ENCODE measurements at places on chromosomes 1 and 21.
A peak's percentile ranks its signal among the peaks of the same experiment; 100 is the strongest.

- DNase-seq, result peak; percentile 19
Measured at GRCh38 chr1:211951856-211952255, 83.5 kb downstream of the INTS7 start.

GRCh38 chr1:213905344-213905743 is 82.4 kb upstream of the PROX1 start:
- no peak for DNase-seq

GRCh38 chr1:230896779-230897178 is 28.5 kb upstream of the C1orf198 start:
- no peak for DNase-seq

DNA sequence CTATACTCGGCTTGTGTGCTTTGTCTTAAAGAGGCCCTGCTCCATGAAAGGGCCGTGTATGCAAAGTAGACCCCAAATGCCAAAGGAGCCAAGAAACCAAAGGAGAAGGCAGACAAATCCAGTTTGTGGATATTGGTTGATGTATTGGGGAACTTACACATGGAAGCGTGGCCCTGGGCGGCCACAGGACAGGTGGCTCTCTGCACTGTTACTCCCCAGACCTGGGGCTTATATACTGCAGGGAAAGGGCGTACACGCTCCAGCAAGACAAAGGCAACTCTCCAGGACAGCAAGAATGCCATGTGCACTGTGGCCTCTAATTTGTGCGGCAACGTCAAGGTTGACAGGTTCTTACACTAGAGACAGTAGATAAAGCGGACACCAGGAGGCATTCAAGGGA is 24.8 kb downstream of the RSPH1 start:
- DNase-seq, result no peak

- no peak for DNase-seq
Measured at GRCh38 chr1:241061062-241061461, 295.9 kb downstream of the RGS7 start.

- DNase-seq, result no peak
Measured at GRCh38 chr21:24939291-24939690, 668.0 kb downstream of the MRPL39 start.

DNA sequence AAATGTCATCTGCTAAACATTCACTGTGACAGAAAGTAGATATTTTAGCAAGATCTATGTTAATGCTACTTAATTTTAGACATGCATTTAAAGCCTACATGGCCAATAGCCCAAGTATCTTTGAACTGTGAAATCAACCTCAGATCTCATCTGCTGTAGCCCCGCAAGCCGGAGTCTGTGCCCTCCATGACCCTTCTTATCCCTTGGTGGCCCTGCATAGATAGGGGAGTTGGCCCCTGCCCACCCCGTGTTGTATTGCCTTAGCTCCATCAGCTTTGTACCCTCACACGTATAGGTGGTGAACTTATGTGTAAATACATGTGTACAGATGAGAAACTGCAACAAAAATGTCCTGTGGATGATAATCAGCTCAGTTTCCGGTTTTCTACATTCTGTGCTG is 18.5 kb downstream of the ATP5PO start:
- DNase-seq, result no peak

- DNase-seq, result no peak
Measured at GRCh38 chr1:202624088-202624780, 86.0 kb downstream of the SYT2 start.

DNA sequence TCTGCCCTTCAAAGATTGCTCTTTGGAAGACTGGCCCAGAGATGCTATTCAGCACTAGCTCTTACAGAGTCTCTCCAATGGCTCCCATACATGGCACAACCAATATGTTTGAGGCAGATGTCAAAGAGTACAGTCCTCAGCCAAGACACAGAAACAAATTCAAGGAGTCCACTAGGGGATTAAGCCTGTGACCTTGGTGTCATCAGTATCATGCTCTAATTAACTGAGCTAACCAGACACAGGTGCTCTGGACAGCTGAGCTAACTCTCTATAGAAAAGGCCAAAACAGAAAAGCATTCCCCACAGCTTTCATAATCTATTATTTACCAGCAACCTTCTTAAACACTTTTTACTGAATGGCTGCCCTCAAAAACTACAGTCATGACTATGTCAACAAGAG is 666.0 kb upstream of the PLXNA2 start:
- no peak for DNase-seq

DNA sequence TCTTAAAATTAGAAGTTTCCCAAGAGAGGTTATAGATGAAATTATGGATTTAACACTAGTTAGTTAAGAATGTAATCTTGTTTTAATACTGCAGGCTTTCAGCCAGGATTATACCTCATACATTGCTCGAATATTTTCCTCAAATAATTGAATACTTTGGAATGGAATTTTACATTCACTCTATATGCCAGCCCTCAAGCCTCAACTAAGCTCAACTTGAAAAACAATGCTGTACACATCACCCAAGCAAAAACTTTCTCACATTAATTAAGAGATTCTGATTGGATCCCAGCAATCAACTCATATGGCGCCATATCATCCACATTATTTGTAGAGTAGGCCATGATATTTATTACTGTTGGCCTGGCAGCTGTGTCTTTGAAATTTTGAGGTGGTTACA is 710.7 kb upstream of the ADAMTS5 start:
- no peak for DNase-seq

GRCh38 chr1:36199934-36200741 is 24.1 kb upstream of the THRAP3 start:
- DNase-seq, result no peak

DNA sequence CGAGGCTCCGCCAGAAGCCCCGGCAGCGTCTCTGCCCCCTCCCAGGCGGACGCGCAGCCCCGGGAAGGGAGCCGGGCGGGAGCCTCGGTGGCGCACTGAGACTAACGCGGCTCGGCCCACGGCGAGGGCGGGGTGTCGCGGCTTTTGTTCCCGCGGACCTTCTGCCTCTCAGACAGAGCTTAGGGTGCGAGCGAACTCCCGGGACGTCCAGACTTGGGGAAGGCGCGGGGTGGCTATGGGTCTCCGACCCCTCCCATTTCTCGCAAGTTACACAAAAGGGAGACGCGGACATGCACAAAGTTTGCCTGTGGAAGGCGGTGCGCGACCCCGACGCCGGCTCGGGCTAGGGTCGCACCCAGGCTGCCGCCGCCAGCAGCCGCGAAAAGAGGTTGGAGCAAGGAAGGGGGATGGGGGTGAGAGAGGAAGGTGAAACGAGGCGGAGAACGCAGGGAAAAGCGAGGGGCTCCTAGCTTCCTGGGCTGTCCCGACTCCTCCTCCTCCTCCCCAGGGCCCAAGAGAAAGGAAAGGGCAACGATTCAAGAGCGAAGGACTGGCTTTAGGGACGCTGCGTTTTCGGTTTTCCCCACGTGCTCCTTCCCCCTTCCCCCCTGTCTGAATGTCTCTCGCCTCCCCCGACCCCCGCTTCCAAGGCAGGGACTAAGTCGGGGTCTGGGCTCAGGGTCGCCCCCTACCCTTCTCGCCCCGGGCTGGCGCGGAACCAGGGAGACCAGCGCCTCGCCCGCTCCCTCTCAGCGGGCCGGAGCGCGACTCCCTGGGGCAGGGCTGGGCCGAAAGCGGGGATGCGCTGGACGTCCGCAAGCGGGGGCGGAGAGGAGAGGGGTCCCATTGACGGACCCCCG is 729 bp downstream of the APP start:
- DNase-seq, result peak; percentile 77

- no peak for DNase-seq
Measured at GRCh38 chr21:46585191-46585953, 19.5 kb downstream of the S100B start.

GRCh38 chr1:101392552-101392951 is 155.7 kb downstream of the S1PR1 start:
- no peak for DNase-seq

- DNase-seq, result no peak
Measured at GRCh38 chr1:1245817-1246576, 525 bp downstream of the C1QTNF12 start.

DNA sequence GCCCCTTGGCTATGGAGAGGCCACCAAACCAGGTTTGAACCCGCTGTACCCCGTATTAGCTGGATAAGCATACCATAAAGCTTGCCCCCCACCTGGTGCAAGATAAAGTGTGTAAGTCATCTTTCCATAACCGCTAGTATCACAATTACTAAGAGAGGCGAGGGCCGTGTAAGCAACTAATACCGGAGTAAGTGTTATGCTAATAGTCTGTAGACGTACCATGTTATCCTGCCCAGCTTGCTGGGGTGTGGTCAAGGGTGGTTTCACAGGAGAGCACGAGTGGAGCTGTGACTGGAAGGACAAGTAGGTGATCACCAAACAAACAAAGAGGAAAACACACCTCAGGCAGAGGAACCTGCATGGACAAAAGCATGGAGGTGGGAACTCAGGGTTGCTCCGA is 3.6 kb upstream of the TNFRSF1B start:
- DNase-seq, result no peak

DNA sequence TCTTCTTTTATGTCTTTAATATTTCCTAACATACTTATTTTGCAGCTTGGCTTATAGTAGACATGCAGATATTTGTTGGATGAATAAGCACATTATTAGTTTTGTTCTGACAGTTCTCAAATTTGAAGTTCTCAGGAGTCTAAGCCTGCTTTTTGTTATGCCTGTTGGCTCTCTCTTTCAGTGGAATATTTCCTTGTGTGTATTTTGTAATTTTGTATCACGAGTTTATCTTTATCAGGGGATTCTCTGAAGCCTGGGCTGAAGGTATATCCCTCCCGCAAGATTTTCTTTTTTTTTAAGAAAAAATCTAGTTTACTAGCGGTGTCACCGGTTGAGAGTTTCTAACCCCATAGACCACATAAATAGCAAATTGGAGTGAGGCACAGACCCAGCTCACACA is 105.9 kb downstream of the RGL1 start:
- DNase-seq, result no peak

GRCh38 chr1:184052194-184052559 is 647 bp downstream of the TSEN15 start:
- no peak for DNase-seq

DNA sequence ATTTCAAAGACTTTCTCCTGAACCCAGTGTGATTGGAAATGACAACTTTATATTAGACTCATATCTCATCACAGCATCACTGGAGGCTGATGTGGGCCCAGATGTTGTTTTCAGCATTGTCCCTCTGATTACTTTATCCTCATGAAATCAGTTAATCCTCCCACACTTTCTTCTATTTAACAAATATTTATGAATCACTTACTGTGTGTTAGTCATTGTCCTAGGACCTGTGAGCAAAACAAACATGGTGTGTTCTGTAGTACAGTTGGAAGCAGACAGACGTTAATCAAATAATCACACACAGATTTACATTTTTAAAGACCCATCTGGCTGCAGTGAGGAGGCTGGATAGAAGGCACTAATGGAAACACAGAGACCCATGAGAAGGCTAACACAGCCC is 383.7 kb downstream of the PRDM2 start:
- no peak for DNase-seq

DNA sequence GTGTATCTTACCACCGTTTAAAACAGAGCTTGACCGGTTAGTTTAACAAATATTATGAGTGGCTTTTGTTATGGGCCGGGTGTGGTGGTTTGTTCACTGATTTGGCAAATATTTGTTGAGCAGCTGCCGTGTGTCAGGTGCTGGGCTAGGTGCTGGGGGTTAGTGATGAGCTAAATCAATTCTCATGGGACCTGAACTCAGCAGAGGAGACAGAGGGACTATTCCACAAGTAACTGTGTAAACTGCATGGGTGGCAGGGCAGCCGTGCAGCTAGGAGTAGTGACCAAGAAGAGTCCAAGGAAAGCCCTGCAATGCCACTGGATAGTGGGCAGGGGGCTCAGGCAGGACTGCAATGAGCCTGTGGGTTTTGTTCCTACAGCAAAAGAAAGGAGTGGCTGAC is 11.2 kb upstream of the C2CD2 start:
- DNase-seq, result no peak
